ENCODE measurements at places on chromosomes 12 and 14.

DNA sequence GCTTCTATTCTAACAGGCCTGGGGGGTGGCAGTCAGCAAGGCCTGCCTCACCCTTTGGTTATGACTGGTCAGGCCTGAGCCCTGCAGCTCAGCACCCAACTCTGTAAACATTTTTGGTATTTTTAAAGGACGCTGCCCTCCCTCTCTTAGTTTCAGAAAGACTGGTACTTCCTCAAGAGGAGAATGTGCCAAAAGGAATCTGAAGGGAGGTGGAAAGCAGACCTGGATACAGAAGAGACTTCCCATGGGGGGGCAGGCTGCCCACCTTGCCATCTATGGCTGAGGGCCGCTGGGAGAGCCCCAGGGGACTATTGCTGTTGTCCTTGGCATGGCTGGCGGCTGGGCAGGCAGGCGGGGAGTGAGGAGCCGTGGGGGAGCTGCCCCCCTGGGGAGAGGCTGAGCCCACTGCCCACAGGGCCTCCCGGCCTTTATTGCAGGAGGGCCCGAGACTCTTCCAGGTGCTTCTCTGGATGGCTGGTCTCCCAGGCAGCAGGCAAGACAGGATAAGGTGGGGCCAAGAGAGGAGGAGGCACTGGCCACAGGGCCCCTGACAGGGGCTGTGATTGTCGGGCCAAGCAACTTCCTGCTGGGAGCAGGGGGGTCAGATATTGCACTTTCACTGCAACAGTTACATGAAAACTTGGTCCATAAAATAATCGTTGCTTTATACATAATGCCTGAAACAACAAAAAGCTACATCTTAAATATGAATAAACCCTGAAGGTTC, 3.5 kb downstream of the ARL6IP4 start:
- no peak for DNase-seq

- DNase-seq = no peak
Measured at GRCh38 chr12:16159571-16159970, 117.9 kb downstream of the SLC15A5 start.

GRCh38 chr14:104350463-104351185, 212.2 kb downstream of the KIF26A start:
- DNase-seq = no peak

GRCh38 chr12:104496336-104496735, 39.6 kb downstream of the CHST11 start:
- no peak for DNase-seq

GRCh38 chr12:51834411-51834810, 14.1 kb downstream of the FIGNL2 start:
- no peak for DNase-seq

- no peak for DNase-seq
Measured at GRCh38 chr12:130498589-130499385, 161.1 kb downstream of the PIWIL1 start.

- DNase-seq = peak; percentile 34
Measured at GRCh38 chr12:9730011-9730410, 2.9 kb downstream of the CLECL1 start.

DNA sequence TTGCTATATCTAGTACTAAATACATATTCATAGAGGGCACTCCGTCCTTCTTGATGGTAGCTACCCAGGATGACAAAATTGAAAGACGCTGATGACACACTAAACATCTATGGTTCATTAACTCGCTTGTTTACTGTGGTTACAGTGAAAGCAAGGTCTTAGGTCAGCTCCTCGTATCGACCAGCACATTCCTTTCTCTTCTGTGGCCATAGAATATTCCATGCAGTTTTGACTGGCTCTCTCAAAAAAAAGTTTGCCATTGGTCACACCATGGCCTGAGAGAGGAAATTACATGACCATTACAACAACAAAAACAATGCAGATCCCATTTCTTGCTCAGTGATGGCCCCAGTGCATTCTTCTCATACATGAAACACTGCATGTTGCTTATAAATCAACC, 411.4 kb upstream of the SOX5 start:
- DNase-seq = no peak

- DNase-seq = no peak
Measured at GRCh38 chr14:68336165-68336564, 456.7 kb downstream of the ZFP36L1 start.

DNA sequence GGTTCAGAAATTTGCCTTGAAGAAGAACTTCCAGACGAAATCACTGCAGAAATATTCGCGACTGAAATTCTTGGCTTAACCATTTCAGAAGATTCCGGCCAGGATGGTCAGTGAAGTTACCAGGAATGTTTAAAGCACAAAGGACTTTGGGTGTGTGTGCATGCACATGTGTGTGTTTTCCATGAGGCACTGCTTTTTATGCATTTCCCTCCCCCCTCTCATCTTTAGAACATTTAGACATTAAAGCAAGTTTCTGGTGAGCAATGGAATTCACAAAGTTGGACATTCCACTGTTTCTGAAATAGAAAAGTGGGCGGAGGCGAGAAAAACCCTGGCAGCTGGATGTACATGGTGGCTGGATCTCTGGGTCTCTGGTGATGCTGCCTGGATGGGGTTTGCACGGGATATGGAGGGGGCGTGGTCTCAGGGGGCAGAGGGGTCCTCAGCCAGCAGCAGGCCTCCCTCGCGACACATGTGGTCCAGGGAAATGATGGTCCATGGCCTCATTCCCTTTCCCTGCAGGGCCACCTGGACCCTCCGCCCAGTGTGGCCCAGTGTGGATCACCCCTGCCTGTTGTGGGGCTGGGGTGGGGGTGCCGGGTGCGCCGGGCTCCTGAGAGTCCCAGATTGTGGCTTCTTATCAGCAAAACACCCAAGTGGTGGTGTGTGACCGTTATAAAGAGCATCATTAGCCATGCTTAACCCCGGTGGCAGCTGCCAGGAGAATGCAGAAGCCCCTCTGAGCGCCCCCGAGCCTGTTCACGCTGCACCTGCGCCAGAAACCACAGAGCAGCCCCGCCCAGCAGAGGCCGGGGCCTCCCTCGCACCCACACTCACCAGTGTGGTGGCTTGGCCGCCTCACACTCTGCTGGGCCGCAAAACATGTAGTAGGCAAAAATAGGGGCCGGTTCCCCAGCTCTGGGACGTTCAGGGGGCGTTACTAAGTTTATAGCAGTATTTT, 17.8 kb upstream of the BCL7A start:
- peak; percentile 98 for DNase-seq

DNA sequence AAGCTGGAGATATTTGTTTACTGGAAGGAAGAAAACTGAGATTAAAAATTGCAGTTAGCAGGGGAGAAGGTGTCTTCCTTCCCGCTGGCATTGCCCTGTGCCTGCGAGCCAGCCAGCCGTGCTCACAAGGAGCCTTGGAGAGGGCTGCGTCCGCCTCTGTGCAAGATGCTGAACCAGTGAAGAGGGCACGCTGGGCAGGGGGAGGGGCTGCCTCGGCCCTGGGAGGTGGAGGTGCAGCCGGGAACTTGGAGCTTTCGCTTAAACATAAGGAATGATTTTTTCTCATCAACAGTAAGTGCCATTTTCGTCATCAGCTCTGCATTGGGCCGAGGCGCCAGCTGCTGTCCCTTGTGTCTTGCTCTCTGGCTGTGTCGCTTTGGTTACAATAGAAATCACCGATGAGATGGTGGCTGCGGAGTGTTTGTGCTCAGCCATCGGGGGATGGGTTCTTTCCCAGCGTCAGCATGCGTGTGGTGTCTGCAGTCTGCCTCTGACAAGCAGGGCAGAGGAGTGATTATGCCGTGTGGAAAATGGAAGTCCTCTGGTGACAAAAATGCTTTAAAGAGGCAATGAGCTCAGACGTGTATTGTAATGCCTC, 97.3 kb downstream of the ESR2 start:
- DNase-seq = peak; percentile 92

DNA sequence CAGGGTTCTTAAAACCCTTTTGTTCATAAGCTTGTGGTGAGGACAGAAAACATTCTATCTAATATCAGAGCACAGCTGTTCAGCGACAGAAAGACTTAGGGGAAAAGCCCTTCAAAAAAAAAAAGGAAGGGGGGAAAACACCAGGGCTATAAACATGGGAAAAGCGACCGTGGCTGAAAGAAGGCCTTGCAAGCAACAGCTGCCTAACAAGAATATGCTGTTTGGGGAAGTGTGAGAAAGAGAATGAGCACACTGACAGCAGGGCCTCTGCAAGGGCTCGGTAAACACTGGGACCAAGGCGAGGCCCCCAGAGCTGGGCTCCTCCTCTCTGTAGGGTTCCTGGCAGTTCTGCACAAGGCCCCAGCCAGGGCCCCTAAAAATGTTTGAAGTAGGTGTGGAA, 27.4 kb upstream of the CCND2 start:
- no peak for DNase-seq

DNA sequence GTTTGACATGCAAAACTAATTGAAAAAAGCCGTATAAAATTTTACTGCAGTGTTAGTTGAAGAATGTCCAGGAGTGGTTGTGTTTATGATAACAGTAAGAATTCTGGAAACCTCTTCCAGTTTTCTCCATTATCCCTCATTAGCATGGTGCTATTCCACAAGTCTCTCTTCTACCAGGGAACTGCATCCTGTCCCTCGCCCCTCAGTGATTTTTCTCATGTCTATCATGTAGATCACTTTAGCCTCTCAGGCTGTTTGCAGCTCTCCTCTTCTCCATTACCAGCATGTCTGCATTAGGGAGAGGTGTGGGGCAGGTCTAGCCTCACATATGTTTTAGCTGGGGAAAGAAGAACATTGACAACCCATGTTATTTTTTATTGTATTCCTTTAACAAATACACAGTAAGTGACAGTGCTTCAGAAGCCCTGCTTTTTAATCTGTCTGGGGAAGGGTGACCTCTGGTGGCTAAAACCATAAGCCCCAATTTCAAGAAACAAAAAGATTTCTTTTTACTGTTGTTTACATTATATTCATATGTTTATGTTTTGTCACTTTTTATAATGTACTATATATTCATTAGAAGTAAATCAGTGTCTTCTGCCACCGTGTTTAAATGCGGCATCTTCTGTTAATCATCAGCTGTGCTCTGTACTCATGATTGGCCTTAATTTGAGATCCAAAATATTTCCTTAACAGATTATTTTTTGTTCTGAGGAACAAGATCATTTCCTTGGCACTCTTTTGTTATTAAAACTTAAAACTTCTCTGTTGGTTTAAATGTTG, 70.7 kb downstream of the RASSF8 start:
- DNase-seq = peak; percentile 71

GRCh38 chr14:93937519-93937918, 10.4 kb downstream of the FAM181A start:
- no peak for DNase-seq

DNA sequence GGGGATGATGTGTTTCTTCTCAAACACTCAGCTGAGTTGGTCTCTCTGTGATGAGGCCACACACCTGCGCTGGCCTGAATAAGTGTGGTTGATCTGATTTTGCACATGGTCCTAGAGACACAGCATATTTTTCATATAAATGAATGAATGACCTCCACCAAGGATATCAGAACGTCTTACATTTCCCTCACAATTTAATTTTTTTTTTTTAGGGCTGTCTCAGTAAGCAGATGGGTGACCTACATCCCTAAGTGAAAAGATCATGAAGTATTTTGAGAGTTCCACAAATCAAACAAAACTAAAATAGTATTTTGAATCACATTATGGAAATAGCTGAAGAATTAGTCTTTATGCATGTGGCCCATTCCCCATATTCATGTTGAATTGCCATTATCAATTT, 333.7 kb upstream of the TMTC1 start:
- DNase-seq = no peak

- no peak for DNase-seq
Measured at GRCh38 chr14:43790681-43791080, 716.4 kb downstream of the FSCB start.

DNA sequence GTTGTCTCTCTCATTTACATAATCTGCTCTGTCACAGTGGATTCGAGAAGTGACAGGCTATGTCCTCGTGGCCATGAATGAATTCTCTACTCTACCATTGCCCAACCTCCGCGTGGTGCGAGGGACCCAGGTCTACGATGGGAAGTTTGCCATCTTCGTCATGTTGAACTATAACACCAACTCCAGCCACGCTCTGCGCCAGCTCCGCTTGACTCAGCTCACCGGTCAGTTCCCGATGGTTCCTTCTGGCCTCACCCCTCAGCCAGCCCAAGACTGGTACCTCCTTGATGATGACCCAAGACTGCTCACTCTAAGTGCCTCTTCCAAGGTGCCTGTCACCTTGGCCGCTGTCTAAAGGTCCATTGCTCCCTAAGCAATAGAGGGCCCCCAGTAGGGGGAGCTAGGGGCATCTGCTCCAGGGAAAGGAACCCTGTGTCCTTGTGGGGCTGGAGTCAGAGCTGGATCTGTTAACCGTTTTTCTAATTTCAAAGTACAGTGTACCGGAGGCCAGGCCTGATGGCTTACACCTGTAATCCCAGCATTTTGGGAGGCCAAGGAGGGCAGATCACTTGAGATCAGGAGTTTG, 5.1 kb downstream of the ERBB3 start:
- peak; percentile 65 for DNase-seq

- no peak for DNase-seq
Measured at GRCh38 chr14:73217411-73217810, 19.9 kb upstream of the PAPLN start.

GRCh38 chr12:113093409-113094101, 37.0 kb downstream of the DTX1 start:
- no peak for DNase-seq

DNA sequence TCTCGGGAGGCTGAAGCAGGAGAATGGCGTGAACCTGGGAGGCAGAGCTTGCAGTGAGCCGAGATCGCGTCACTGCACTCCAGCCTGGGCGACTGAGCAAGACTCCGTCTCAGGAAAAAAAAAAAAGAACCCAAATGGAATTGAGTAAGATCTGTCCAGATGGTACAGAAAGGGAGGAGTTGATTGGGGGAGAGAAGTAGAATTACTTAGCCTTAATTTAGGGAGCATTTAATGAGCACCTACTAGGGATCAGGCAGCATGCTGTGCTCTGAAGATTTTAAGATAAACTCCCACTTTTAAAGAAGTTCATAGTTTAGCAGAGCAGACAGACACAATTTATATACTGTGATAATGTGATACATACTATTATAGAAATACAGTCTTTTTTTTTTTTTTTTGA, 4.5 kb downstream of the RAB5B start:
- DNase-seq = no peak

DNA sequence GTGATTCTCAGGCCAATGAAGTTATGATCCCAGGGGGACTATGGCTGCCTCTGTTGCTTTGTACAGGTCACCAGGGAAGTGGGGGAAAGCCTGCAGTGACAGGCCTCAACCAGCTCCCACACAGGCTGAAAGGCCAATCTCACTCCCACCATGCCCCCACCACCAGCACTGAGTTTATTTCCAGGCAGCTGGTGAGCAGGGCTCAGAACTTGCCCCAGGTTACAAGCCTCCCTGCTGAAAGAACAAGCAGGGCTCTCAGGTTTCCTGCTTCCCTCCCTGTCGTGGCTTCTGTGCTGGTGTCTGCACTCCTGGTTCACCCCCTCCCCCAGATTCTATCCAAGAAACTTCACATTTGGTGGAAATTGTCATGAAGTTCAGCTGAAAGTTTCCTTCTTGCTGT, 260.3 kb downstream of the CCDC59 start:
- DNase-seq = no peak
